ENCODE measurements at places on chromosomes 1 and 21.

GRCh38 chr1:92310185-92310597 lies 11.3 kb downstream of the RPAP2 start:
- DNase-seq, result no peak

DNA sequence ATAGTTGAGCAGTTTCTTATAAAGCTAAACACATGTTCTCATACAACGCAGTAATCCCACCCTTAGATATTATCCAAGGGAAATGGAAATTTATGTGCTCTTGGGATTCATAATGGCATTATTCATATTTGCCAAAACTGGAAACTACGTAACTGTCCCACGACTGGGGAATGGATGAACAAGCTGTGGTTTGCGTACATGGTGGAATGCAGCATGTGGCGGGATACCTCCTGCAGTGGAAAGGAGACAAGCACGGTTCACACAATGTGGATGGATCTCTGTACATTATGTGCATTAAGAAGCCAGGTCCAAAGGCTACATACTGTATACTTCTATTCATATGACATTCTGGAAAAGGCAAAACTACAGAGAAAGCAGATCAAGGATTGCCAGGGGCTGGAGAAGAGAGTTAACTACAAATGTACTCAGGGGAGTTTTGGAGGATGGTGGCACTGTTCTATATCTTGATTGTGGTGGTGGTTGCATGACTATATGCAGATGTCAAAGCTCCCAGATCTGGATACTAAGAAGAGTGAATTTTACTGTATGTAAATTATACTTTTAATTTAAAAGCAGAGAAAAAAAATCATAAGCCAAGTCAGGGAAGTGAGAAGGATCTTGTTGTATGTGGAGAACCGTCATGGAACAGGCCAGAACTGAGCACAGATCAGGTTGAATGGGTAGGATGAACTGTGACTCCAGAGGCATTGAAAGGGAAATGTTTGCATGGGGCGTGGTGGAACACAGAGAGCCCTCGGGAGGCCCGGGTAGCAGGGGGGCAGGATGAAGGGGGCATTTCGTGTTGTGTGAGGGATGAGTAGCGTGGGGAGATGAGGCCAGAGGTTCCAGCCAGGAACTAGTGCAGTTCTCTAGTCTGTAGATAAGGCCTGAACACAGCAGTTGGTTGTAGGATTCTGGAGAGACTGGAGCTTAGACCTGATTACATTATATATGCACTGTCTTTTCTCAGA lies 90.7 kb downstream of the GALNT2 start:
- no peak for DNase-seq

DNA sequence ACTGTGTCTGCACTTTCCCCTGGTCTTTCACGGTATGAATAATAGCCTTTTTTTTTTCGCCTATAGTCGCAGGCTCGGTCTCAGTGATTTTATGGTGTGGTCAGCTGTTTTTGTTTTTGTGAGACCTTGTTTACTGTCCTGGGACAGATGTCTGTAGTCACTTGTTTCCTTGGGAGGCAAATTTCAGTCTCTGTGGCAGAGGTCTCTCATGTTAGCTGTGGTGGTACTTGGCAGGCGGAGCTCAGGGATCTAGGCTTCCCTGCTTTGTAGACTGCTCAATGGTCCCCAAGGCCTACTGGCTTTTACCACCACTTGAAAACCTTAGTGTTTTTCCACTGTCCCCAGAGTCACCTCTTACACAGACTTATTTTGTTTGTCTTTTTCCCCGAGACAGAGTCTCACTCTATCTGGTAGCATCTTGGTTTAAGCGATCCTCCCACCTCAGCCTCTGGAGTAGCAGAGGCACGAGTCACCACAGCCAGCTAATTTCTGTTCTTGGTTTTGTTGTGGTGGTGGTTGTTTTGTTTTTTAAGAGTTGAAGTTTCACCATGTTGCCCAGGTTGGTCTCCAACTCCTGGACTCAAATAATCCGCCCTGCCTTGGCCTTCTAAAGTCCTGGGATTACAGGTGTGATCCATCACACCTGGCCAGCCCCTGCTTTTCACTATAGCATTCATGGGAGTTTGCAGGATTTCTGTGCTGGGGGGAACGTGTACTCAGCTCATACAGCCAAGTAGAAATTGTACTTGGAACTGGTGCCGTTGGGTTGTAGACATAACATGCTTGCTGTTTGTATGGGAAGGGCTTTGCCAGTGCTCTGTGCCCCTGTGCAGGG lies 10.3 kb downstream of the RNU1-2 start:
- DNase-seq, result no peak

DNA sequence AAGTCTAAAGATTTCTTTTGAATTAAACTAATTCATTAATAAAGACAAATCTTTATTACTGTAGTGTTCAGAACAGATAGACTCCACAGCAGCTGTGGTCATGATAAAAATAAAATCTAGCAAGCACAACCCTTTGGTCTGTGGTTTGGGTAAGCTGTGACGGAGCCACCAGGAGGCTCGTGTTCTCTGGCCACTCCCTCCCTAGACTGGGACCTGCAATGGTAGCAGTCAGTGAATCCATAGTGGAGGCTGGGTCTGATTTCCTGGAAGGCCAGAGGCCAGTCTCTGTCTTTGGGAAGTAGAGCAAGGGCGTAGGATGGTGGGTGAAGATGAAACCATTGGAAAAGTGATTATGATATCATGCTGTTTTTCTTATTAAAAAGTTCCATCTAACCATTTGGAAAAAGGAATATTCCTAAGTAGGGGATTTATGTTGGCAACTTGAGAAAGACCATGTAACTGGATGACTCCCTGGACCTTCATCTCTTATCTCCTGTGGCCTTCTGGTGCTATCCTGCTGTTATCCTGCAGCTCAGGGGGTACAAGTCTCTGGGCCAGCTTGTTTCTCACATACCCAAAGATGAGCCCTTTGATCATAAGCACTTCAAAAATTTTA lies 39.0 kb downstream of the TENT5C start:
- DNase-seq, result no peak

DNA sequence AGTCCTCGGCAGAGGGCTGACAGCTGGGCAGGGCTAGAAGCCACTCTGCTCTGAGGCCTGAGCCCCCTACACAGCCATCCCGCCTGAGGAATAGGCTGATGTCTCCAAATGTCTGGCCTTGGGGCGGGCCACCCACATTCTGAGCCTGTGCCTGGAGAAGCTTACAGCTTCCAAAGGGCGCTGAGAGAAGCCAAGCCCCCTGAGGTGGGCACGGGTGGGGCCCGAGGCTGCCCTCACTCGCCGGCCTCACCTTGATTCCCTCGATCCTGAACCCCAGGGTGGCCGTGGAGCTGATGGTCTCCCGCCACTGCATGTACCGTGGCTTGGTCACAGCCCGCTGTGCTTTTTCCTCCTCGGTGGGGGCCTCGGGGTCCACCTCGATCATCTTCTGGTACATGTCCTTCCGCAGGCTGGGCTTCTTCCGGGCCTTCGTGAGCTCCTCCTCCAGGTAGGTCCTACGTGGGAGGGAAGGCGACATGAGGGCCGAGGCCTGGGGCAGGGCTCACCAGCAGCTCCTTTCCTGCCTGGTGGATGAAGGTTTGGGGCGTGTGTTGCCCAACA lies 93.2 kb downstream of the STUM start:
- no peak for DNase-seq

DNA sequence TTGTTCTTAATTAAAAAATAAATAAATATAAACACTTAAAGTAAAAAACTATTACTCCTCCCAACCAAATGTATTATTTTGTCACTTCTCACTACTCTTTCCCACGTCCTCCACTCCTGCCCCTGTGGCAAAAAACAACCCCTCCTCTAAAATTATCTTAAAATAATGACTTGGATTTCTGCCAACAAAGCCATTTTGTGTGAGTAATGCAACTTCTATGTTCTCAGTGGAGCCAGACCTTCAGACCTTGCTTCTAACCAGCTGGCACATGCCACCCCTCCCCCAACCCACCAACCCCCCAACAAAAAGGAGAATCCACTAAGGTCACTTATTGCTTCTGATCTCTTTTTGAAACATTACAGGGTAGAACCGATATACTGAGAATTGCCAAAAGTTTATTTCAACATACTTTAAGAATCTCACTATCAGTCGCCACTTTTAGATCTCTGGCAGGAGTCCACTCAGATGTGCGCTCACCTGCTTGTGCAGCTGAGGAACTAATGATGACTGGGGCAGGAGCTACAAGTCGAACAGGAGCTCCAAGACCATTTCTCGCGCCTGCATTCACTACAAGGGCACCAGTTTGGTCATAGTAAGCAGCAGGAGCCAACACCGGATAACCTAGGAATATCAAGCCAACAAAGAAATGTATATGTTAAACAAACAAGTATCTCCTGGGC lies 58.3 kb upstream of the SDC3 start:
- DNase-seq, result no peak

GRCh38 chr21:31896019-31896418 lies 23.2 kb downstream of the HUNK start:
- no peak for DNase-seq

DNA sequence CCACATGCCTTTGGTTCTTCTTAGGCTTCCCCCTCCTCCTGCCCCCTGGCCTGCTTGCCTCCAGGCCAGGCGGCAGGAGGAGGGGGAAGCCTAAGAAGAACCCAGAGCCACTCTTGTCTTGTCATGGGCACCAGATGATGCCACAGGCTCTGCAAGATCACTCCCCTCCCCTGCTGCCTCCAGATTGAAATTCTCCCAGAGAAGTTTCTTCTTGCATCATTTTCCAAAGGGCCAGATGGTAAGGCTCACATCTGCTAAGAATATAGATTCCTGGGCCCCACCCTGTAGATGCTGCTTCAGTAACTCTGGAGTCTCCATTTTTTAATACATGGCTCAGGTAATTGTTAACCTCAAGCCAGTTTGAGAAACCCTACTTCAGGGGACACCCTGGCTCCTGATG lies 60.8 kb downstream of the FAM163A start:
- DNase-seq, result no peak

Data from NCI-H187 treated with DMSO at 0.1 percent for 48 hours (cell line).